Right ventricle myocardium inferior (tissue), 1 donor: ENCODE measurements at places on chromosomes 7 and 10. TPM values are rescaled to one million over a fixed set of nuclear protein-coding genes. Genes with fewer than 3 reads are reported as not detected.

Gene GPR15LG
- not detected for total RNA-seq

Gene CEP55
- 1.4 TPM for total RNA-seq

Gene LDB3
- total RNA-seq = 1,478 TPM

Gene GPR26
- total RNA-seq = not detected

Gene TFEC
- total RNA-seq = 1.6 TPM

Gene POLR2J2
- total RNA-seq = 4.6 TPM

Gene CUEDC2
- total RNA-seq = 84.5 TPM

Gene AP3M1
- 28.0 TPM for total RNA-seq

Gene OPN4
- total RNA-seq = 0.41 TPM

Gene PRSS37
- not detected for total RNA-seq

Gene PNLIPRP2
- total RNA-seq = not detected

Gene PKD2L1
- not detected for total RNA-seq

Gene PRR15
- total RNA-seq = 0.32 TPM

Gene LIPK
- not detected for total RNA-seq

Gene ELN
- total RNA-seq = 29.9 TPM

Gene NRG3
- total RNA-seq = not detected

Gene ZNF138
- total RNA-seq = 4.6 TPM

Gene TMEM229A
- not detected for total RNA-seq

Gene GALNT17
- 78.1 TPM for total RNA-seq

Gene PLA2G12B
- total RNA-seq = 0.27 TPM

Gene XPNPEP1
- 43.6 TPM for total RNA-seq

Gene CLDN3
- not detected for total RNA-seq

Gene PHKG1
- 31.2 TPM for total RNA-seq

Gene PIK3CG
- 2.5 TPM for total RNA-seq

Gene IL6
- 0.60 TPM for total RNA-seq

Gene RFC2
- 12.4 TPM for total RNA-seq

Gene CPXM2
- 4.6 TPM for total RNA-seq

Gene COL17A1
- total RNA-seq = 0.43 TPM

Gene STEAP1B
- total RNA-seq = not detected

Gene ZNF467
- total RNA-seq = 7.0 TPM

Gene UNCX
- total RNA-seq = not detected

Gene SORBS1
- 666 TPM for total RNA-seq

Gene ASB15
- total RNA-seq = 77.3 TPM

Gene ZC3HAV1
- total RNA-seq = 8.0 TPM

Gene C10orf90
- not detected for total RNA-seq

Gene VIPR2
- total RNA-seq = 17.0 TPM

Gene TMEM184A
- 0.32 TPM for total RNA-seq

Gene CNTNAP2
- total RNA-seq = 0.65 TPM

Gene HKDC1
- total RNA-seq = not detected

Gene UFSP1
- total RNA-seq = 1.9 TPM

Gene POLR1F
- 10.8 TPM for total RNA-seq

Gene KAT6B
- total RNA-seq = 42.6 TPM

Gene GLCCI1
- 5.7 TPM for total RNA-seq

Gene TAS2R4
- 0.14 TPM for total RNA-seq

Gene NODAL
- not detected for total RNA-seq

Gene RBP3
- not detected for total RNA-seq

Gene PARG
- total RNA-seq = 20.4 TPM

Gene TRPV5
- not detected for total RNA-seq

Gene PRKCQ
- 0.16 TPM for total RNA-seq

Gene MRC1
- 38.3 TPM for total RNA-seq

Gene TBXAS1
- total RNA-seq = 6.0 TPM
